Stimulated activated CD8-positive, alpha-beta memory T cell treated with anti-CD3 and anti-CD28 coated beads, Interleukin-15, amount 100 ng/mL, for 24 hours (primary cell): ENCODE measurements at places on chromosomes 6 and 20.

DNA sequence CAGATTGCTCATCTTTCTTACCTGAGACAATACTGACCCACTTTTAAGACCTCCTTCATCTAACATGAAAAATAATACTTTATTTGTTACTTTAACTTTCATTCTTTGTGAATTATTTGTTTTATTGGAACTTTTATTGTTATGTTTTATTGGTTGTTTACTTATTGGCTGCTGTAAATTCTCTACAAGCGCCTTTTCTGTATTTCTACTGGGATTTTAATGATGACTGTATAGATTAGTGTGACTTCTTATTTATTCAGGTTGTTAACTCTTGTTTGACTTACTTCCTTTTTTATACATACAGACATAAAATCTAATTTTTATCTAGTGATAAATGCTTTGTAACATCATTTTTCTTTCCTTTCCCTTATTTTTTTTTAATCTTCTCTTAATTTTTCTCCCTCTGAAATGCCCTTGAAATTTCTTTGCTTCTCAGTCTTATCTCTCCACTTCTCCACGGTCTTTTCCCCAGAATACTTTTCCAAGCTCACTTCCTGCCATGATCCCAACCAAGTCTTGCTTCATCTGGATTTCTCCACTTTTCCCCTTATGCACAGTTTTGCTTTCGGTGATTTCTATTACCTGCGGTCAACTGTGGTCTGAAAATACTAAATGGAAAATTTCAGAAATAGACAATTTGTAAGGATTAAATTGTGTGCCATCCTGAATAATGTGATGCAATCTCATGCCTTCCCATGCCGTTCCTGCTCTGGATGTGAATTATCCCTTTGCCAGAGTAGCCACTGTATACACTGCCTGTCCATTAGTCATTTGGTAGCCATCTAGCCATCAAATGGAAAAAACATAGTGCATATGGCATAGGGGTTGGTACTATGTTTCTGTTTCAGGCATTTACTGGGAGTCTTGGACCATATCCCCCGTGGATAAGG is 265.9 kb downstream of the PRL start:
- DNase-seq = no peak

DNA sequence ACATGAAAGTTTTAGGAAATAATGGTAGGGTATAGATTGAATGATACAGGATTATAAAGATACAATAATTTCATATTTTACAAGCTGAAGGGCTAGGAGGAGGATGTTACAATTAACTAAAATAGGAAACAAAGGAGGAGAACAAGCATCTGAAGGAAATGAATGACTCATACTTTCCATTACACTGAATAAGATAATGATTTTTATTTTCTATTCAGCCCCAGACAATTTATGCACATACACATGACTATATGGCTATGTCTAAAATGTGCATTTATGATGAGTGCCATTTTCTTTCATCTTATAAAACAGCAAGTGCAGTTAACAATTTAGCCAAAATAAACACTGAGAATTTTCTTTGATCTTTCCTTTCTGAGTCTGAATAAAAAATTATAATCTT is 994.6 kb upstream of the ADGRB3 start:
- DNase-seq = no peak

- no peak for DNase-seq
Measured at GRCh38 chr6:5749016-5749650, 257.6 kb downstream of the NRN1 start.

- no peak for DNase-seq
Measured at GRCh38 chr6:17966451-17966850, 21.0 kb downstream of the KIF13A start.

DNA sequence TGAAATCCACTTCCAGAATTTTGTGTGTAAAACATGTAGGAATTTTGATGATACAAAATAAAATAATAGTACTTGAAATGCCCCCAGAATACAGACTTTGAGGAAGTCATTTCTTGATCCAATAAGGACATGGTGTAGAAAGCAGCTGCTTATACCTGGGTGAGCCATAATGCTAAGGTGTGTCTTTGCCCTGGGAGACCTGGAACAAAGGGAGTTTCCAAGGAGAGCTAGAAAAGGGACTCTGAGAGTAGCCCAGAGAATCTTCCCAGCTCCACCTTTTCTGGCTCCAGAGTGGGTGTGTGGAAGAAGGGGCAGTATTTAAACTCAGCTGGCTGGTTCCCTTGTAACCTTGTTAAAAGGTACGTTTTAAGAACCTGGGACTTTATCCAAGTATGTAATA is 77.7 kb downstream of the SOBP start:
- no peak for DNase-seq

GRCh38 chr6:161921602-161922395 is 647.9 kb upstream of the AGPAT4 start:
- DNase-seq = no peak
